ENCODE measurements at places on chromosomes 1 and 21.

DNA sequence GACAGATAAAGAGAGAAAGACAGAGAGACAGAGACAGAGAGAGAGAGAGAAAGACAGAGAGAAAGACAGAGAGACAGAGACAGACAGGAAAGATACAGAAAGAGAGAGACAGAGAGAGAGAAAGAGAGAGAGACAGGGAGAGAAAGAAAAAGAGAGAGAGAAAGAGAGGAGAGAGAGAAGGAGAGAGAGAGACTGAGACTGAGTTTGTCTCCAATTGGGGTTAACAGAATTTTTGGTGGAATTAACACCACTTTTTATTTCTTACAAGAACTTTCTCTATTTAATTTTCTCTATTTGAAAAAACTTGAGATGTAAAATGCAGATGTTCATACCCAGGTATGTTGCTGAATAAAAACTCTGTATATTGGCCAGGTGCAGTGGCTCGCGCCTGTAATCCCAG, 56.6 kb downstream of the FMN2 start:
- DNase-seq, result no peak

DNA sequence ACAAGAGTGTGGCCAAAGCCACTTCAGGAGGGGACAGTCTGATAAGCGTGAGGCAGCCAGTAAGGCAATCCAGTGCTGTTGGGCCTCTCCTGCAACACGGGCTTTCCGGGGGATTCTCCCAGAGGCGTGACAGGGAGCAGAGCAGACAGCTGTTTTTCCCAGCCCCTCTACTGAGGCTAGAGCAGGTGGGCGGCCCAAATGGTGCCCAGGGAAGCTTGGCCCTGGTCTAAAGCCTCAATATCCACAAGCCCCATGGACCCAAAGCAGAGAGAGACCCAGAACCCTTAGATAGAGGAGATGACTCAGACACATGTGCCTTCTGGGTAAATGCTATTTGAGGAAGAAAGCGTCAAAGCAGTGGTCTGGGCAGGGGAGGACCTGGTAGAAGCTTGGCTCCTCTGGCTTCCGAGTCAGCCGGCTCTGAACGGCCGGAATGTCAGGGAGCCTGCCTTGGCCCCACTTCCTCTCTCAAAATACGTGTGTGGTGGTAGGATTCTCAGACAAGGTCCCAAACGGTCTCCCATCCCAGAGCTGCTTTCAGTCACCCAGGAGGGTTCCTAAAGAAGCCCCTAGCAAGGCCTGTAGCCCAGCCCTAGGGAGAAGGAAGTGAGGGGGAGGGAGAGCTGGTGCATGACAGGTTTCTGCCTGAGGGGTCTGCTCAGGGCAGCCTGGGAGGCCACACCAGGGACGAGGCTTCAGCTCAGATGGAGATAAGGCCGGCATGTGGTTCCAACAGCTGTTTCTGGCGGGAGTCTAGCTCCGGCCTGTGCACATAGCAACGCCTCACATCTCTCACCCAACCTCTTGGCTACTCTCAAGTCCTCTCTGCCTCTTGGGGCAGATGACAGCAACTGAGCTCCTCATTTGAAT, 28.8 kb downstream of the PIK3C2B start:
- DNase-seq, result no peak

- DNase-seq, result no peak
These were observed 41.1 kb downstream of the C1orf198 start for GRCh38 chr1:230827081-230827681.

- DNase-seq, result peak; percentile 92
These were observed 42.4 kb upstream of the FMO2 start for GRCh38 chr1:171142416-171143385.
